ENCODE measurements at places on chromosomes 2 and 18.

- no peak for DNase-seq
Observed at GRCh38 chr2:49577041-49577440, 422.7 kb upstream of the FSHR start.

DNA sequence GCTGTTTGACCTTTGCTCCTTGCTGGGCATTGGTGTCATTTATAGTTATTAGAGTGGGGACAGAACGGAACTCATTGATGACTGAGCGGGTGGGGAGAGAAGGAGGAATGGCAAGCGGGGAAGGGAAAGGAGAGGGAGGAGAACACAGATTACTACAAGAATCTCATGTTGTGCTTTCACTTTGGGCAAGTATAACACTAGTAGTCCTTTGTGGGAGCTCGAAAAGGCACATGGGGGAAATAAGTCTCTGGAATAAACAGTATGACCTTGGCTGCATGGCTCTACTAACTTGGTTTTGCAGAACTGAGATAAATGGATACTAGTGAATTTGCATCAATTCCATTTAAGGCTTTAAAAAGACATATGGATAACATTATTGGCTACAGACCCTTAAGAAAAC is 161.7 kb upstream of the NABP1 start:
- DNase-seq = no peak

DNA sequence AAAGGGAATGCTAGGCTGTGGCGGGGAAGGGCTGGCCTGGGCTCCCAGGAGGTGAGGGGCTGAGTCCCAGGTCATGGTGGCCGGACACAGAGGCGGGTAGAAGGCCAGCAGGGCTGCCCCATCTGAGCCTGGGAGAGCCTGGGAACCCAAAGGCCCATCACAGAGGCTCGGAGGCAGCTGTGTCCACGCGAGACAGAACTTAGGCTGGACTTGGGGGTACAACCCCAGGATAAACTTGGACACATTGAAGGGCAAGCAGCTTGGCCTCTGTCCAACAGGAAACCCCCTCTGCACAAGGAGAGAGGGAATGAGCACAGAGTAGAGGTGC is 95.9 kb downstream of the ZFP36L2 start:
- no peak for DNase-seq

DNA sequence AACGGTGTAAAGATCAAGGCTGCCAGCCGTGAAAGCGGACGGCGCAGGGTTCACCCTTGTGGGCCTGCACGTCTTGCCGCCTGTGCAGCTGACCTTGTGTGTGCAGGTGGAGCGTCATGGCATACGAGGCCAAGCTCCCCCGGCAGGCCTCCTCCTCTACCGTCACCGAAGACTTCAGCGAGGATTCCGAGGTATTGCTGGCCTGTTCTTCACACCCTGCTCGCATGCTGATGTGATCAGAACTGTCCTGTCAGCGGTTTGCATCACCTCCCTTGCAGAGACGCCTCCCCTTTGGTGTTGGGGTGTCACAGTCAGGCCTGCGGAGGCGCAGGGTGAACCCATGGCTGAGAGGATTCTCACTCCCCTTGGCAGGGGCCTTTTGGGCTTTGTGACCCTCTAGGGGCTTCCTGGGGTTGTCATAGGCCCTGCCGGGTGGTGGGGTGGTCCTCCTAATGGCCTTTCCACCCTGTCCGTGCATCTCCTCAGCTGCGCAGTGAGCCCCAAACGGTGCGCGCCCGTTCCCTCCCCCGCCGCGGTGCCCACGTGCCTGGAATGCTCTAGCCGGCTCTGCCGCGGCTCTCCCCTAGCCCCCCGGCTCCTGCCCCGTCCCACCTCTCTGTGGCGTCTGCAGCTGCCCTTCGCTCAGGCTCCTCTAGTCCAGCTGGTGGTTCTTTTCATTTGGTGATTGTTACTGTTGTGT is 92.5 kb downstream of the DGKD start:
- no peak for DNase-seq

- no peak for DNase-seq
Observed at GRCh38 chr2:38909872-38910271, 20.2 kb downstream of the ARHGEF33 start.

DNA sequence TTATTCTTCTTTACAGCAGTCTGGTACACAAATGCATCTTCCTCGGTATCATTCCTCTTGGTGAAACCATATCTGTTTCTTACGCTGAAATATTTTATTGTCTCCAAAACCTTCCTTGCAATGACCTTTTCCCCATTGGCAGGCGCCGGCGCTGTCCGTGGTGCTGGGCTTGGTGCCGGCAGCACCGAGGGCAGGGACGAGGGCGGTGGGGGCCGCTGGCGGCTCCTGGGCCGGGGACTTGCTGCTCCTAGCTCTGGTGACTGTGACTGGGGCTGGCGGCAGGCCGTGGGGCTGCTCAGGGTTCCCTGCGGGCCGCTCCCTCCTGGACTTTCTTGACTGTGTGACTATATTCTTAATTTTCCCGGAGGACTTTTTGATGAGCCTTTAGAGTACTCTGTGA is 72.5 kb downstream of the GPR39 start:
- no peak for DNase-seq

GRCh38 chr18:39403121-39403520 is 1837.5 kb upstream of the CELF4 start:
- no peak for DNase-seq

GRCh38 chr2:232981767-232982360 is 31.2 kb downstream of the NGEF start:
- no peak for DNase-seq

GRCh38 chr18:22302144-22302543 is 115.6 kb downstream of the CTAGE1 start:
- no peak for DNase-seq

GRCh38 chr2:33812707-33813106 is 213.6 kb upstream of the FAM98A start:
- DNase-seq = no peak

- DNase-seq = no peak
Observed at GRCh38 chr2:184938221-184938985, 340.1 kb downstream of the ZNF804A start.

DNA sequence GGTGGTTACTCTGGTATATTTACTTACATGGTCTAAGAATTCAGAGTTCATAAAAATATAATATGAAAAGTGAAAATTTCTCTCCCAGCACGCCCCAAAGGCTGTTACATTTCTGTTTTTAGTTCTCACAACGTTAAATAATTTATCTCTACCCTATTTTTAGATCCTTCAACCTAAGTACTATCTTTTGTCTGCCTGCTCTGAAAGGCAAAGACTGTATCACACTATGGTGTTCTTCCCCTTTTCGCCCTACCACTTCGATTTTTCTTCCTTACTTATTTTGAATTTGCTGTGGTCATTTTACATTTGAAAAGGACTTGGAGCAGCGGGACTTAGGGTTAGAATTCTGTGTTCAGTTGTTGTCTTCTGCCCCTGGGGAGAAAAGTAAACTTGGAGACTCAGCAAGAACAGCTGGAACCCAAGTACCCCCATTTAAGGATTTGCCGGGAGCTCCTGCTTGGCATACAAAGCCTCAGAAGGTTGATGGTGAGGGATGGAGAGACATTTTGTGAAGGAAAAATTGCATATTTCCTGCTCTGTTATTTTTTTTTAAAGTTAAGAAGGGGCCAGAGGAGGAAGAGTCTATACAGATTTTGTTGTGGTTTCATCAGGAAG is 19.0 kb downstream of the ADAM23 start:
- DNase-seq = no peak

GRCh38 chr2:85310330-85310729 is 17.5 kb downstream of the TGOLN2 start:
- DNase-seq = no peak

DNA sequence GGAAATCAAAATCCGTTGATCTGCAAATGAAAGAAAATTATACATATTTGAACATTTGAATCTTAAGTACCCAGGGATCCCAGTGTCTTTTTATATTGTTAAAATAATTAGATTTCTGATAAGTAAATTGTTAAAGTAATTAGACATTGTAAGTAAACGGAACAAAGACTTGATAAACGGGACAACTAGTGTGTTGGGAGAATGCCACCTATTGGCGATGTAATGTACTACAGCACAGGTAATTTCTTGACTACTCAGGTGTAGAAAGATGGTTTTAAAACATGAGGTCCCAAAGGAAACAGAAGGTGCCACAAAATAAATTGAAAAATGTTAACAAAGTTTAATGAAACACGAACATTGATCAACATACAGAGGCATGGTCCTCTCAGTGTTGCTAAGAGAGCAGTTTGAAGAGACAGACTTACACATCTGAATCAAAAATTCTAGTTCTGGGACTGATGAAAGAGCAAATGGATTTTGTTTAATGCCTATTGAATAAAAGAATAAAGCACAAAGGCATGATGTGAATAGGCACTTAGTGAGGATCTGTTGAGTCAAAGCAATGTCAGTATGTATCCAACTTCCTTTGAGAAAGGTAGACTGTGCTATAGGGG is 103.4 kb upstream of the RASGRP3 start:
- DNase-seq = no peak

DNA sequence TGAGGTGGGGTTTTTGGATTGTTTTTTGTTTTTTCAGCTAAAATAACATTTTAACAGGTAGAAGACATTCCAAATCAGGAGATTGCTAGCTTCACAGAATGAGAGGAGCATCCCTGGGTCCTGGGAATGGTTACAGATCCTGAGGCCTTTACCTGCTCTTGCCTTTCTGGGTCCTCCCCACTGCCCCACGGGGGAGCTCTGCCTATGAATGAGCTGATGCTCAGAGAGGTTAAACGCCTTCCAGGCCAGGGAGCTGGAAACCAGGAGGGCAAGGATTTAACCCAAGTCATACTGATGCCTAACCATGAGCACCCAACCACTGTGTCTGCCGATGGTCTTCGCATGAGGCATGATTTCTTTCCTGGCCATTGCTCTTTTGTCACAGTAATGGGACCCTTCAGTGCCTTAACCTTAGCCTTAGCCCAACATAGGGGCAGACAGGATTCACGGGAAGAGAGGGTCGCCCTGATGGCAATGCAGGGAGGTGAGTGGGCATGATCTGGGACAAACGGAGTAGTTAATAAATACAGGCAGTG is 16.1 kb downstream of the MOCOS start:
- DNase-seq = no peak

GRCh38 chr18:79538635-79539034 is 141.0 kb upstream of the CTDP1 start:
- no peak for DNase-seq

DNA sequence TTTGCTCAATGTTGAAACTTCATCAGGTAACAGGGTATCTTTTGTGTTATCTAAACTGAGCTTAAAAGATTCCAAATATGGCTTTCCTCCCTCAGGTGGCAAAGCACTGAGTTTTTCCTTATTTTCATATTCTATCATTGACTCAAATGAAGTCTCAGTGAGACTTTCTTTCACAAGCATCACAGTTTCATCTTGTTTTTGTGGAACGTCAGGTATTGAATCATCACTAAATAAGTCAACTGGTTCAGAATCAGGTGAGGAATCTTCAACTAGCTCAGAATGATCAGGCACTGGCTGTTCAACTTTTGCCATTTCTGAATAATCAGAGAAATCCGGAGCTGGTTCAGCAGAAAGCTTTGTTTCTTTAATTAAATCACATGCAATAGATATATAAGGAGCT is 24.6 kb downstream of the RTN4 start:
- no peak for DNase-seq

- DNase-seq = no peak
Observed at GRCh38 chr2:209956271-209956670, 46.2 kb upstream of the RPE start.

DNA sequence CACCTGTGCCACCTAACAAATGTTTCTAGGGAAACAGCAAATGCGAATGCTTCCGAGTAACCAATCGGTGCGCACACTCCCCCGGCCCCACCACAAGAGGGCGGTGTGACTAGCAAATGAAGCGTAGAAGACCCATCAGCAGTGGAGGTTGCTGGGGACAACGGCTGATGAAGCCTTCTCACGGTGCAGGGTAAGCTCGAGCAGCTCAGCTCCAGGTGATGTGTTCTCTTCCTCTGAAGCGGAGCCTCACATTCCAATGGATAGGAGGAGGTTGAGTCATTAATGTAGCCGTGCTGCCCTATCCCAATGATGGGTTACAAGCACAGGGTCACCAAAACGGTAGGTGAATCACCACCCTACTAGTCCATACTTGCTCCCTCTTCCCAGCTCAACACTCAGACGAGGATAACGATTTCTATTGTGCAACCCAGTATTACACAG is 127.6 kb upstream of the TWIST2 start:
- peak; percentile 37 for DNase-seq

Data from stimulated activated CD4-positive, alpha-beta T cell treated with anti-CD3 and anti-CD28 coated beads, TNF-alpha, amount 100 ng/mL, for 24 hours (primary cell).